ENCODE measurements at places on chromosomes 5 and 9.

GRCh38 chr5:163478126-163478981 lies 17.9 kb downstream of the HMMR start:
- no peak for DNase-seq

DNA sequence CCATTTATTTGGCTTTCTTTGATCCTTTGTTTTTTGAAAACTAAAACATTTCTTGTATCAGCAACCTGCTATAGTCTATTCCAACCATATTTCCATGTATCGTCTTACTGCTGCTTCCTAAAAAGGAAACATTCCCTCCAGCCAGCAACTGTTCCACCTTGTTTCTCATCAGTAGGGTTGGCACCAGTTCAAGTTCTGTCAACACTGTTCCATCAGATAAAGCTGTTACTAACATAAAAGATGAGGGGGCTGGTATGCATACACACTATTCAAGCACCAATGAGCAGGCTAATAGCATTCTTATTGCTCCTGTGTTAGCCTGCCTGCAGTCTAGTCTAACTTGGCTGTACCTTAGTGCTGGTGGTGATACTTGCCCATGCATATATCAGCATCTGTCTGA lies 178.3 kb downstream of the CWC27 start:
- DNase-seq, result no peak

DNA sequence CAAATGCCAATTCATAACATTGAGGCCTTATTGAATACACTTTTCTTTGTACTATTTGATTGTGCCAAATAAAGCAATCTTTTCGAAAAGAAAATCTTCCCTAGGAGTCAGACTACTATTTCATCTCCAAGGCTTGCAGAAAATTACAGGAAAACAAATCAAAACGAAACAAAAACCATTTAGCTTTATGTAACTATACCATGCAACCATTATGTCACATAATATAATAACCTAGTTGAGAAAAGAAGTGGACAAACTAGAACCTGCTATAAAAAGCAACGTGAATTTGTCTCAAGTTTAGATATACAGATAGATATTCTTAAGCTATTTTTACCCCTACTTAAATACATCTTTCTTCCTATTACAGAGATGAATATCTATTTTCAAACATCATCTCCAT lies 18.0 kb downstream of the HTR4 start:
- DNase-seq, result no peak

DNA sequence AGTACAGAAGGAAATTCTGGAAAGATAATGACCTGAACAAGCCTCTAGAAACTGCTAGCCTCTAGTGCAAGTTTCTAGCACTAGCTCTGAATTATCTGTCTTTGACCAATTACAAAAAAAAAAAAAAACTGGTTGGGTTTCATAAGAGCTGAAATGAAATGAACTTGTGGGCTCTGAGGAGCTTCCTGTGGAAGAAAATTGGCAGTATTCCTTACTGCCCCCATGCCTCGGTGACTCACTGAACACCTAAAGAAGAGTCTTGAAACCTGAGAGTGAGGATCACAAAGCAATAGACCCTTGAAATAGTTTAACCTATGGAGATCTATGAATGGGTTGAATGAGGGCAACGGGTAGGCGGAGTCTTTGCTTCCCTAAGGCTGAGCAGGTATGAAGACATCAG lies 263.6 kb upstream of the RASA1 start:
- DNase-seq, result no peak

- no peak for DNase-seq
Observed at GRCh38 chr5:52767766-52768480, 19.8 kb upstream of the ITGA1 start.

GRCh38 chr5:173924899-173925298 lies 36.8 kb downstream of the CPEB4 start:
- DNase-seq, result no peak

DNA sequence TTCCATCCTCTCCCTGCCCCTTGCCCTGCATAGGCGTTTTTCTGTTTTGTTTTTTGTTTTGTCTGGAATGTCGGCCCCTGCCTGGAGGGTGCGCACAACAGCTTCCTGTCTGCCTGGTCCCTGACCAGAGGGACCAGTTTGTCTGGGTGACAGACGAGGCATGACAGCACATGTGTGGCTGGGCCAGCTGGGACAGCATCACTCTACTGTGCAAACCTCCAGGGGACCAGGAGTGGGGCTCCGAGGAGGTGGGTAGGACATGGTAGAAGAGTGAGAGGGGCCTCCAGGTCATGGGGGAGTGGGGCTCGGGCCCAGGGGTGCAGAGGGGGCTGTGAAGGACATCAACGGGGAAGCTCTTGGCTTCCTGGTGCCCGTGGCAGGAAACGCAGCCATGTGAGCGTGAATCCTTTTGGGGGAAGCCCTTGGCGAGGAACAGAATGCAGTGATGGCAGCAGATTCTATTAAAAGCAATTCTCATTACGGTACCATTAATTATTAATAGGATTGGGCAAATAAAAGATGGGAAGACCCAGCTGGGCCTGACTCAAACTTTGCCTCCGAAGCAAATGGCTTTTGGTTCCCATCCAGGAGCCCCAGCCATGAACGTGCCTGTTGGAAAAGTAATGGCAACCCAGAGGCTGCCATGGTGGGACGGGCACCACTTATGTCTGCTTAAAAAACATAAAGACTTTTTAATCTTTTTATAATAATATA lies 184.4 kb upstream of the IER5L start:
- no peak for DNase-seq

DNA sequence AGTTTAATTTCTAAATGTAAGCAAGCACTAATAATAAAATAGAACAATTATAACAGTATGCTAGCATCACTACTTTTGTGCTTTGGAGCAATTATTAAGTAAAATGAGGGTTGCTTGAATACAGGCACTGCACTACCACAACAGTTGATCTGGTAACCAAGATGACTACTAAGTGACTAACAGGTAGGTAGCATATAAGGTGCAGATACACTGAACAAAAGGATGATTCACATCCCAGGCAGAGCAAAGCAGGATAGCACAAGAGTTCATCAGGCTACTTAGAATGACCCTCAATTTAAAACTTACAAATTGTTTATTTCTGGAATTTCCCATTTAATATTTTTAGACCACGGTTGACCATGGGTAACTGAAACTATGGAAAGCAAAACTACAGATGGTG lies 48.0 kb upstream of the RGS7BP start:
- DNase-seq, result no peak

- DNase-seq, result no peak
Observed at GRCh38 chr5:2465383-2465782, 286.1 kb downstream of the IRX2 start.

DNA sequence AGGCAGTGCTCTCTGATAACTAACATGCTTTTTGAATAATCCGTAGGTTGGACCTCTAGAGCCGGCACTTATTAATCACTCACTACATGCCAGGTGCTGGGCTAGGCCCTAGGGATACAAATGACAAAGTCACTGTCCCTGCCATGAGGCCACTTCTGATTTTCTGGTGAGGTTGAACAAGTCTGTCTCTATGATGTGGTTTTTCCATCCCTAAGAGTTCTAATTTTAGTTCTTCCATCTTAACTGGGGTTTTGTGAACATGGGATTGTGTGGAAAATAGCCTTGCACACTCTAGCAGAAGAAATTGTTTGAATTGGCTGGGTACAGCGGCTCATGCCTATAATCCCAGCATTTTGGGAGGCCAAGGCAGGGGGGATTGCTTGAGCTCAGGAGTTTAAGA lies 64.6 kb downstream of the IL31RA start:
- no peak for DNase-seq

- DNase-seq, result no peak
Observed at GRCh38 chr5:127758766-127759283, 55.6 kb downstream of the CCDC192 start.

- no peak for DNase-seq
Observed at GRCh38 chr5:17895288-17896033, 261.2 kb downstream of the TAF11L14 start.

DNA sequence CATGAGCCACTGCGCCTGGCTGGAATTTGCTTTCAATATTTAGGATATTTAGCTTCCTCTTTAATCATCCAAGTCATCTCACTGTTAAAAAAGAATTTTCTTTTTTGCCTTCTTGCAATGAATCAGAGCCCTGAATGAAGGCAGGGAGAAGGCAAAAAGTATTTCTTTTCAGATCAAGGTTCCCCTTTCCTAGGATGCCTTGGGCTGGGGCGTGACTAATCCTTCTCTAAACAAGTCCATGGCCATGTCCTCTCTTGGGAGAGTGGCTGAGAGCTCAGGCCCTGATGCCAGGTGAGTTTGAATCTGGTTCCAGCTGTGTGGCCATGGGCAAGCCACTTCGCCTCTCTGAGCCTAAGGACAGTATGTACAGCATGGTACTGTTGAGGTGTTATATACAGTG lies 84.8 kb upstream of the NEURL1B start:
- no peak for DNase-seq

Data from inflammatory macrophage (primary cell).